ENCODE measurements at places on chromosomes 2 and 18. TPM values are rescaled to one million over a fixed set of nuclear protein-coding genes. Genes with fewer than 3 reads are reported as not detected.

Gene CYTIP
- 16.8 TPM for total RNA-seq

Gene RTKN
- total RNA-seq: 55.7 TPM

Gene SFT2D3
- total RNA-seq: 8.6 TPM

Gene CCDC85A
- total RNA-seq: 4.2 TPM

Gene GAL3ST2
- total RNA-seq: 0.82 TPM

Measured in metanephros (tissue), 2 donors.